ENCODE measurements at places on chromosomes 1 and 21.

- DNase-seq = peak; percentile 71
Observed at GRCh38 chr21:36504067-36505058, 24.4 kb upstream of the CLDN14 start.

- no peak for DNase-seq
Observed at GRCh38 chr1:181817091-181817490, 244.4 kb downstream of the ZNF648 start.

DNA sequence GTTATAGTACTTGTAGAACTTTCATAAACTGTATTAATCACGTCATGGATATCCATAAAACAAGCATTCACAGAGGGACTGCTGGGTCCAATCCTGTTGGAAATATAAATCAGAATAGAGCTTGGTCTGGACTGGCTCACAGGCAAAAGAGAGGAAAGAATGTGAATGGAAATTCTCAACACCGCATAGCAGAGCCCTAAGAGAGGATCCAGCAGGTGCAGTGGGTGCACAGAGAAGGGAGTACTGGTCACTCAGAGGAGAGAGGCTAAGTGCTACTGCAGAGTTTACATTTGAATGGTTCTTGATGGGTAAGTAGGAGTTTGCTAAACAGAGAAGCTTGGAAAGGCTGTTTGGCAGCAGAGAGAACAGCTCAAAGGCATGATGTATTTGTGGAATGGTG lies 231.7 kb downstream of the PAPPA2 start:
- no peak for DNase-seq

- no peak for DNase-seq
Observed at GRCh38 chr1:152681616-152682015, 4.3 kb upstream of the LCE2B start.

DNA sequence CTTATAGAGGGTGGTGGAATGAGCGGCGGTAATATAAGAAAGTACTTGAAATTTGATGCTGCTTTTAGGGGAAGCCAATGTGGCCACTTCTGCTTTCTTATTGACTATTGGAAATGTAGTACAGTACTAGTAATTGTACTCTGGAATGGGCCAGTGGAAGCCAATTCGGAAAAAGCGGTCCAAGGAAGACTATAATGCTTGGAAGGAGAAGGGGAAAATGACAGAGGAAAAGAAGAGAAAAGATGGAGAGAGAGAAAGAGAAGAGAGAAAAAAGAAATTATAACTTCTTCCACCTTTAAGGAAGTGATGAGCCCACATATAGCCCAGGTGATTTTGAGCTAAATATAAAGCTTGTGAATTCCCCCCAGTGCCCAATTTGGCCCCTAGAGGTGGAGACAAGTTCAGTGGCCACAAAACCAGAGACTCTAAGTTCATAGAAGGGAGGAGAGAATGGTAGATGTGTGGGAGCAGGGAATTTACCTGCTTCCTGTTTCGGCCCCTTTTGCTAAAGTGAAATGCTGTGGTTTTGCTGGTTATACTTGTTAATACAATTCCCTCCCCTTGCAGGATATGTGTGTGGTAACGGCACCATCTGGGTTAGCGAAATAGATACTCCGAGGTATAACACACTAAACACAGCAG lies 35.7 kb upstream of the DUSP10 start:
- DNase-seq = no peak

- no peak for DNase-seq
Observed at GRCh38 chr1:31668303-31668883, 23.7 kb upstream of the PEF1 start.

DNA sequence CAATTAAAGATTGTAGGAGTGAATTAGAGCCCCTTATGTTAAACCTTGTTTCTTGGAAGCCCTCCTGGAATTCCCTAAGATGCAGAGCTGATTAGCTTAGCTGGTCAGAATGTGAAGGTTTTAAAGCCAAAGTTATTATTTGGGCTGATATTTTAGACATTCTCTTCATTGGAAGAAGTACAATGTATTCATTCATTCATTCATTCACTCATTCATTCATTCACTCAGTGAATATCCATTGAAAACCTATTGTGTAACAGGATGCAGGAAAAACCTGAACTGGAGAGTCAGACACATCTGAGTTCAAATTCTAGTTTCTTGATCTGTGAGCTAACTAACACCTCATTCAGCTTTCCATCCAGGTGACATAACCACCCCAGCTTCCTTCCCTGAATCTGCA lies 29.7 kb downstream of the DDR2 start:
- DNase-seq = no peak

DNA sequence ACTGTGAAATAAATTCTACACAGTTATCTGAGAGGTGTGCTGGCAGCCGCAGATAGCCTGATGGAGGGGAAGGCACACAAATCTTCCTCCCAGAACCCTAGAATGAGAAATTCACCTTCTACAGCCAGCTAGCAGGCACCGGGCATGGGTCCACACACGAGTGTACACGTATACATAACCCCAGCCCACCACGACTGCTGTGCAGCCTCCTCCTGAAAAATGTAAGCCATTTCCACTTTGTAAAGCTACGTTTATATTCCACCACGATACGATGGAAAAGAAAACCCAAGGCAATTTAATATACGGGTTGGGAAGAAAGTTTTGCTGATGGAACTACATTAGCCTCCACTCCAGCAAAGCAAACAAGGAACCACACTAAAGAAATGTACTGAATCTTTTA lies 1.8 kb downstream of the BTG3 start:
- DNase-seq = peak; percentile 15

DNA sequence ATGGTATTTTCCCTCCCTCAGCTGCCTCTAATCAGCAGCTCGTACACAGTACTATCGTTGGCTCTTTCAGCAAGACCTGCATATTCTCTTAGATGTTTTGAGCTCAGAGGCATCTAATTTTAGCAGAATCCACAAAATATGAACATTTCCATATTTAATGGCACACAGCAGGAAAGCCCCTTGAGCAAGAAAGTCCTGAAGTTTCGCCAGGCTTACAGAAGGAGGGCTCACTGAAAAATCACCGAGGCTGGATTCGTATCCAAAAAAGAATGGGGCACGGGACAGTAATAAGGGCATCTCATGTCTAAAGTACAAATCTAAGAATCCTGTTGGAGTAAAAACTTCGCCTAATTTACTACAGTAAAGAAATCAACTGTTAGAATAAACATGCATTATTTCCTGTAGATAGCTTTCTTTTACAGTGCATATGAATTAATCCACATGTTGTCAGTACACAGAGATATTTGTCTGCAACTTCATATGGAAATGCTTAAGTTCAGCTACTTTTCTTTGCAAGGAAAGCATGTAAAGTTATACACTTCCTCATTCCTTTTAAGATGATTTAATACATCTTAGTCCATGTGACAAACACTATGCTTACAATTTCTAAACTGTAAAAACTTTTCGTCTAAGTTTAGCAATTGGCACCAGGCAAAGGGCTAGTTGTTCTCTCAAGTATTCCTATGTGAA lies 1205.3 kb upstream of the ADGRL4 start:
- no peak for DNase-seq

GRCh38 chr1:21818656-21819055 lies 6.6 kb downstream of the LDLRAD2 start:
- DNase-seq = peak; percentile 75

DNA sequence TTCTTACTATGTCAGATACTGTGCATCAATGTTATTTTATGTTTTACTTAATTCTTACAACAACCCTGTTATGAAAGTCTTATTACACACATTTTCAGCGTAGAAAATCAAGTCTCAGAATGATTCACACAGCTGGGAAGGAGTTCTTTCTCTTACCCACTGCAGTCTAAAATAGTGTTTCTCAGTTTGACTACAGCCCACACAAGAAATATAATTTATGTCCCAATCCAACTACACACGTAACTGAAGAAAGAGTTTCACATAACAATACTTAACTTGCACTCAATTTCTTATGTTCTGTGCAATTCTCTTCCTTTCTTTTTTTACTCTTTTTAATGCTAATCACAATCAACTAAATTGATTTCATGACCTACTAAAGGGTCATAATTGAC lies 252.8 kb upstream of the ADGRL2 start:
- DNase-seq = no peak

DNA sequence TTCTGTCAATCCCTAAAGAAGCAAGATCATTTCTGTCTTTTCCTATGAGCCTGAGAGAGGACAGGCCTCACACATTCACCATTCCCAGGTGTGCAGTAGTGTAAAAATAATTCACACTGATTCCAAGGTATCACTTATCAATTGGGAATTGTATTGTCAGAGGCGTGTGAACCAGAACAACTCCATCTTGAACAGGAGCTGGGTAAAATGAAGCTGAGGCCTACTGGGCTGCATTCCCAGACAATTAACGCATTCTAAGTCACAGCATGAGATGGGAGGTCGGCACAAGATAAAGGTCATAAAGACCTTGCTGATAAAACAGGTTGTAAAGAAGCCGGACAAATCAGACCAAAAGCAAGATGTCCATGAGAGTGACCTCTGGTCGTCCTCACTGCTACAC lies 239.2 kb downstream of the SMYD3 start:
- no peak for DNase-seq

- DNase-seq = no peak
Observed at GRCh38 chr1:169696273-169697100, 14.9 kb downstream of the SELL start.

- DNase-seq = no peak
Observed at GRCh38 chr21:42313501-42313969, 1.7 kb downstream of the TFF3 start.

- DNase-seq = no peak
Observed at GRCh38 chr1:117653732-117654492, 48.1 kb downstream of the TENT5C start.

DNA sequence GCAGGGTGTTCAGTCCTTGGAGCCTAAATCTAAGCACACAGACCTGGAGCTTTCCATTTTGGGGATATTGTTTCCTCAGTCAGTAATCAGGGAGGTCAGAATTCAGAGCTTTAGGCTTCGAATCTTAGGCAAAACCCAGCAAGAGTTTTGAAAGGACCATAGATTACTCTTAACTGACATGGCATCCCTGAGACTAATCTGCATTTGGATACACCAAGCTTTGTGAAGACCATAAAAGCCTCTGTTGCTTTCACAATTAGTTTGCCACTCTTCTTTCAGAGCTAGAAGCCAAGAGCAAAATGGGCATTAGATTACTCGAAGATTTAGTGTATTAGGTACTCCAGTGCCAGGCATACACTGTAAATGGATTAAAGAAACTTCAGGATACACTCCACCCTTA lies 131.8 kb upstream of the GREM2 start:
- no peak for DNase-seq

- no peak for DNase-seq
Observed at GRCh38 chr1:222971146-222971545, 156.3 kb downstream of the DISP1 start.

DNA sequence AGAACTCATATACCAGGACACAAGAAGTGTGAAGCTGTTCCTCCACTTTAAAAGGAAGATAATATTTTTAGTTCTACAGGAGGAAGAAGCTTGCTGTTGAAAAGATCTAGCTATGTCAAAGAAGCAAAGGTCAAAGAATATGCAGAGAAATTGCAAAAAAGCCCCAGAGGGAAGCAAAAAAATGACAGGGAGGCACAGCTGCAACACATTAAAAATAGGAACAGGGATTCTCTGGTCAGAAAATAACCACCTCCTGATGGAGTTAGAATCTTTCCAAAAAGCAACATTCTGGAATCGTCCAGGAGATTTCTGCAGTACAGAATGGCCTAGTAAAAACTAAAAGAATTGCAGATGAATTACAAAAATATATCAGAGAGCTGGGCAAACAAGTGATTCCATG lies 238.9 kb upstream of the PRMT6 start:
- DNase-seq = no peak

GRCh38 chr21:44262338-44263056 lies 800 bp upstream of the DNMT3L start:
- no peak for DNase-seq

DNA sequence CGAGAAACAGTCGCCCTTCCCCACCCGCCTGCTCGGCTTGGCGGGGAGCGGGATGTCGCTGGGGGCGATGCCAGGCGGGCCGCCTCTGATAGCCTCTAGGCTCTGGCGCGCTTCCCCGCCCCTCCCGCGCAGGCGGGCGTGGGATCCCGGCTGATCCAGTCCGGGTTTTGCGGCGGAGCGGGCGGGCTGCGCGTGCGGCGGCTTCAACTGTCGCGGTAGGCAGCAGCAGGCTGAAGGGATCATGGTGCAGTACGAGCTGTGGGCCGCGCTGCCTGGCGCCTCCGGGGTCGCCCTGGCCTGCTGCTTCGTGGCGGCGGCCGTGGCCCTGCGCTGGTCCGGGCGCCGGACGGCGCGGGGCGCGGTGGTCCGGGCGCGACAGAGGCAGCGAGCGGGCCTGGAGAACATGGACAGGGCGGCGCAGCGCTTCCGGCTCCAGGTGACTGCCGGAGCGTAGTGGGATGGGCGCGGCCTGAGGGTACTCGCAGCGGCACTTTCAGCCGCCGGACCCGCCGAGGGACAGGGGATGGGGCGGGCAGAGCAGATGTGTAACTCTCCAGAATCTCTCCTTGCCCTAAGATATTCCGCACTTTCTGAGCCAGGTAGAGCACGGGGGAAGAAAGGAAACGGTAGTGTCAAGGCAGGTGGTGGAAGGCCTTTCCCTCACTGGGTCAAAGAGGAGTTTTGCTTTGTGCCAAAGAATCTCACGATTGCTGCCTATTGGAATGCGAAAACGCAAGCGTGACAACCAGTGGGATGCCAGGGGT lies at the start of gene FAAH:
Gene FAAH, plus strand, starts transcription at position 210 of the 764 bp plus-strand sequence. Its CDS starts 32 bp downstream, at position 242.
- peak; percentile 68 for DNase-seq

GRCh38 chr1:159937054-159937750 lies 8.2 kb downstream of the IGSF9 start:
- peak; percentile 16 for DNase-seq

- DNase-seq = no peak
Observed at GRCh38 chr1:74193908-74194307, 4.1 kb downstream of the LRRIQ3 start.

- no peak for DNase-seq
Observed at GRCh38 chr1:12714710-12715475, 1.0 kb upstream of the AADACL3 start.

DNA sequence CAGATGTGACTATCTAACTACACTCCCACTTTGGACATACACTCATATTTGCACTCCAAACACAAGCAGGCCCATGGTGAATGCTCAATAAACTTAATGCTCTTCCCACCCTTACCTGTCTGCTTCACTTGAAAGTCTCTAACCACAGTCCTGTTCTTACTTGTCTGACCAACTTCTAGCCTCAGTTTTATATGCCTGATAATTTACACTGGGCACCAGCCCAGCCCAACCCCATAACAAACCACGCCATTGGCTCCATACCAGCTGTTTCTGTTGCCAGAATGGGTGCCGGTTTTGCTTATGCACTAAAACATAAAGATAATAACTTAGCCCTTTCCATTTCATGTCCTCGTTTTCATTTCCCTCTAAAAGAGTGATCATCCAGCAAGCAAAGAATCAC lies 395.4 kb downstream of the NTNG1 start:
- DNase-seq = no peak

DNA sequence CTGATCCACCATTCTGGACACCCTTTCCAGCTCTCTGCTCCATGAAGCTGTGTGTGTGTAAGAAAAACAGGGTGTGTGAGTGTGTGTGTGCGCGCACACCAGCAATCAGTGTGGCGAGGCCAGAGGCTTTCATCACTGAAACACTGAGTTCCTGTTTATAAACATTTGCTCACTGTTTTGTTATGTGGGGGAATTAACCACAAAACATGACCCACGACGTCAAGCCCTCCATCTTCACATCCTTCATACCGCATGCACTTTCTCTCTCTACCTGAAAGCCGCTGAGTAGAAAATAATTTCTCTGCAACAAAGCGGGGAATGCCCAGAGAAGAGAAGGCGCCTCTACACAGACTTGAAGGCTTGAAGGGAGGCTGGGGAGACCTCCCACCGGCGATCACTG lies 148.9 kb upstream of the IRF2BP2 start:
- DNase-seq = no peak
